ENCODE measurements at places on chromosomes 2 and 18. TPM values are rescaled to one million over a fixed set of nuclear protein-coding genes. Genes with fewer than 3 reads are reported as not detected.

LYPD6B gene
- total RNA-seq: 14.9 TPM

MATN3 gene
- 38.5 TPM for total RNA-seq

PDCD1 gene
- 0.23 TPM for total RNA-seq

EN1 gene
- total RNA-seq: not detected

CSRNP3 gene
- 13.6 TPM for total RNA-seq

PRSS56 gene
- total RNA-seq: not detected

TCF23 gene
- total RNA-seq: not detected

All from endodermal cell (in vitro differentiated cells).